Osteoblast (primary cell): ENCODE measurements at places on chromosomes 2 and 18. TPM values are rescaled to one million over a fixed set of nuclear protein-coding genes. Genes with fewer than 3 reads are reported as not detected.

The RELCH gene
- 33.6 and 34.0 TPM in 2 replicates for total RNA-seq

The VWC2L gene
- not detected in 2 replicates for total RNA-seq

The DSG1 gene
- total RNA-seq, result not detected in 2 replicates

DNA sequence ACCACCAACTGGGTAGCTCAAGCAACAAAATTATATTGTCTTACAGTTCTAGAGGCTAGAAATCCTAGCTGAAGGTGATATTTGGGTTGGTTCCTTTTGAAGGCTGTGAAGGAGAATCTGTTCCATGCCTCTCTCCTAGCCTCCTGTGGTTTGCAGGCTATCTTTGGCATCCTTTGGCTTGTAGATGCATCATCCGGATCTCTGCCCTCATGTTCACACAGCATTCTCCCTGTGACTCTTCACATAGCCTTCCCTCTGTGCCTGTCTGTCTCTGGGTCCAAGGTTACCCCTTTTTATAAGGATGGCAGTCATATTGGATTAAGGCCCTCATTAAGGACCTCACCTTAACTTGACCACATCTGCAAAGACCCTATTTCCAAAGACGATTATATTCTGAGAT is 78.6 kb upstream of the MAP3K20 start:
- no peak for DNase-seq

DNA sequence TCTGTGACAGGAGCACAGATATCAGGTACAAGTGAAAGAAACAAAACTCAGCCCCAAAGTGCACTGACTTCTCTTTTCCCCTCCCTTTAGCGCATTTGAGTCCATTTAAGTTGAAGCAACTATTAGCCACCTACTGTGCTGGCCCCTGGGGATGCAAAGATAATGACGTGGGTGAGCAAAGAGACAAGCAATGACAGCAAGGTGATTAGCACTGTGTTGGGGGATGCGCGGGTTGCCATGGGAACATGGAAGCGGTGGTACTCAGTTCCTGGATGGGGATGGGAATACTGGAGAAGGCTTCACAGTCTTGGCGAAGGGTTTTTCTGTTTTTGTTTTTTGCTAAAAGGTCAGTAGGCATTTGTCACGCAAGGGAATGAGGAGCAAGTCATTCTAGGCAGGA is 205.8 kb downstream of the LDLRAD4 start:
- DNase-seq, result no peak

GRCh38 chr2:110785439-110785838 is 53.1 kb downstream of the ACOXL start:
- no peak for DNase-seq

The MC2R gene
- not detected in 2 replicates for total RNA-seq
